Caco-2 (cell line): ENCODE measurements at places on chromosomes 1 and 21. TPM values are rescaled to one million over a fixed set of nuclear protein-coding genes. Genes with fewer than 3 reads are reported as not detected.

Gene LENEP
- 0.50 and 0.53 TPM in 2 replicates for total RNA-seq

Gene KPRP
- total RNA-seq, result not detected in 2 replicates

Gene GBP6
- total RNA-seq, result not detected in 2 replicates

Gene TMPRSS15
- not detected in 2 replicates for total RNA-seq

Gene PLA2G5
- not detected in 2 replicates for total RNA-seq

Gene CD84
- total RNA-seq, result not detected in 2 replicates

Gene LCE1F
- total RNA-seq, result not detected in 2 replicates

Gene KRTAP25-1
- not detected in 2 replicates for total RNA-seq

Gene RNF186
- total RNA-seq, result not detected in 2 replicates

DNA sequence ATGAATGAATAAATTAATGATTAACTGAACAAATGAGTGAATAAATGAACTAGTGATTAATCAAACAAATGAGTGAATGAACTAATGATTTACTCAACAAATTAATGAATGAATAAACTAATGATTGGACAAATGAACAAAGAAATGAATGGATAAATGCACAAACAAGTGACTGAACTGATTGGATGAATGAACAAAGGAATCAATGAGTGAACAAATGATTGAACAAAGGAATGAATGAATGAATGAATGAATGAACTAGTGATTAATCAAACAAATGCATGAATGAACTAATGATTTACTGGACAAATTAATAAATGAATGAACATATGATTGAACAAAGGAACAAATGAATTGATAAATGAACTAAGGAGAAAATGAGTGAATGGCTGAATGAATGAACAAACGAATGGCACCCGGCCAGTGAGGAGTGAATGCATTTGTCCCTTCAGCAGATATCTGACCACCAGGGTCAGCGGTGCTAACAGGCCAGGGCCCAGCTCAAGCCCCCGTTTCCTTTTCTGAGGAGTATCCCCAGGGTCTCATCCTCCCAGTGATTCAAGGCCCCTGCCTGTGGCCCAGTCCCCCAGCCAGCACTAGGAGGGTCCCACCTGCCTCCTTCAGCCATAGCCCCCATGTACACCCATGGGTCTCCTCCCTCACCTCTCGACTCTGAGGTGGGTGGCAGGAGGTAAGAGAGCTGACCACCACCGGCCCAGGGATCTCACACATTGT is 49.9 kb downstream of the WNT9A start:
- no peak for DNase-seq

DNA sequence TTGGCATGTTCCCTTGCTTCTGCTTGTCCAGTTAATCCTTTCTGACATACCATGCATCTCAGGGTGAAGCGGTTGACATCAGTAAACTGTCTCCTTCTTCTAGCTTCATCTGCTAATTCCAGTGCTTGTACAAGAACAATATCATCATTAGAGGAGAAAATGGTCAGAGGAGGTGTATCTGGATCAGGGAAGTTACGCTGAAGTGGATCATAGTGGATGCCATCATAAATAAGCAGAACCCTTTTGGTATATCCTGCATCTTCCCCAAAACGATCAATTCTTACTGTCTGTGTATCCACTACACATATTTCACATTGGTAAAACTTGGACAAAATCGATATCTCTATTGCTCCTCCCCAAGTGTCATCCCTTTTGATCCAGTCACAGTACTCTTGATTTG is 2.0 kb downstream of the YOD1 start:
- no peak for DNase-seq

DNA sequence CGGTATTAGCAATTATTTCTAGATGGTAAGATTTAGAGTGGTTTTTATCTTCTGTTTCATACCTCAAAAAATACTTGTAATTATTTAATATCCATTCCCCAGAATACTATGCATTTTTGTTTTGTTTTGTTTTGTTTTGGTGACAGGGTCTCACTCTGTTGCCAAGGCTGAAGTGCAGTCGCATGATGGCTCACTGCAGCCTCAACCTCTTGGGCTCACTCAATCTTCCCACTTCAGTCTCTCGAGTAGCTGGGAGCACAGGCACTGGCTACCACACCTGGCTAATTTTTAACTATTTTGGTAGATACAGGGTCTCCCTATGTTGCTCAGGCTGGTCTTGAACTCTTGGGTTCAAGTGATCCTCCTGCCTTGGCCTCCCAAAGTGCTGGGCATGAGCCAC is 252.7 kb downstream of the AKT3 start:
- DNase-seq, result no peak

DNA sequence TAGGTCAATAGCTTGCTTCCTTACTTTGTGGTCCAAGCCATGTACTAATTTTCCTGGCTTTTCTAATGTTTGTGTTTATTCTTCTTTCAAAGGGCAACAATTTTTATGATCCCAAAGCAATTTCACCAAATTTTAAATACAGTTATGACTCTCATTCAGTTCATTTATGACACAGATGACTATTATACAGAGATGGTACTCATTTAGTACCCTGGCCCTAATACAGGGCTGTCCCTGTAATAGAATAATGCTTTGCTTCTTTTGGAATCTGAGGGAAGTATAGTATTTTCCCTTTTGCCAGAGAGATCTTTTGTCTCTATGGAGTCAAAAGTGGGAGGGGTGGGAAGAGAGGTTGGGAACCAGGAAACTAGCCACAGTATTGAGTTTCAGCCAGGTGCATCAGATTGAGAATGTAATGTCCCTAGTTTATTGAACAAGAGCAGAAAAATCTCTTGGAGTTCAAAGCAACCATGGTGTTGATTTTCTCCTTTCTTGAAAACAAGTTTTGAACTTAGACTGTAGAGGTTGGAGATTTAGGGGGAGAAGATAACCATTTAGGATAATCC is 20.4 kb downstream of the DENND2D start:
- DNase-seq, result no peak

DNA sequence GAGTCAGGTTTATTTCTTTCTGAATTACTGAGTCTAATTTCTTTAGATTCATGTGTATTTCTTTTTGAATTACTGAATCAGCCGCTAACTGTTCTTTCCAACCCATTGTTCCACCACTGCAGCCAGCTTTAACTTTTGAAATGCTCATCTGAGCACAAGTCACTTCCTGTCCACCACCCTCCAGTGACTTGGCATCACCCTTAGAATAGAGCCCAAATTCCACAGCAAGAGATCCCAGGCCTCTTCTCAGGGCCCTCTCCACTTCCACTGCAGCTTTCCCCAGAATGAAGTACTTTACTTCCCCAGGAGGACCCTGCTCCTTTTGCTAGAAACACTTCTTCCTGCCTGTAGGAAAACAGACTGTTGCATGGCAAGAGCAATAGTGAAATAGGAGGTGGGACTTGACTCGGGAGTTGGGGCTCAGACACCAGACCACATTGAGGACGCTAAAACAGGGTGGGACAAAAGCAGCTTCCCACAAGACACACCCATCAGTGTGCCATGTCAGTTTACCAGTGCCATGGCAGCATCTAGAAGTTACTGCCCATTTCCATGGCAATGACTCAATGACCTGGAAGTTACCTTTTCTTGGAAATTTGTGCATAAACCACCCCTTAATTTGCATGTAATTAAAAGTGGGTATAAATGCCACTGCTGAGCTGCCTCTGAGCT is 56.5 kb upstream of the ADAR start:
- DNase-seq, result no peak

DNA sequence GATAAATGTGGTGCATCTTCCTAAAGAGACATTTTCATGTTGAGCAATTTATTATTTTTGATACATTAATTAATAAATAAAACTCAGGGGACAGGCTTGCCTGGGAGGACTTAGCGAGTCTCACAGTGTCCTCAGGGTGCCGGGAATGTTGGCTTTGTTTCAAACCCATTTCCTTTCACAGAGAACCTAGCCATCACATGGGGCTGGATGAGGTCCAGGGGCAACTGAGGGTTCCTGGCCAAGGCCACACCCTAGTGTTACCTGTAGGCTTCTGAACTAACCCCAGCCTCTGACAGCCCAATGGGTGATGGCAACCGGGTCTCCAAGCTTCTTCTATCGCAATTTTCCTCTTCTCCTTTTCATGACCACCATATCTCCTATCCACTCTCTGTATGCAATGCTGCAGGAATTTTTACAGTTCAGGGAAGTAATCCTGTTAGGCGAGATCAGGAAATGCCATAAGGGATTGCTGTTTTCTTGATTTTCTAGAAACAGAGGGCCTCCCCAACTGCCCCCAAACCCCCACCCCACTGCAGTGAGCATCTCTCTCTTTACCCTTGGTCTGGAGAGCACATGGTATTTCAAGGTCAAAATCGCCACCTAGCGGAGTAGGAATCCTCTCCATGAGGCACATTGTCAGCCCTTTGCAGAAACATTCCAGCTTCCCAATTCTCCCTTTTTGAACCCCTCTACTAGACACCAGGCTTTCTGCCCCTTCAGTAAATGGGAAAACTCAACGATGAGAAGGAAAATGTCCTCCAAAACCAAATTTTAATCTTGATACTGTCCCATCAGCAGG is 22.1 kb upstream of the SMYD3 start:
- DNase-seq, result no peak

DNA sequence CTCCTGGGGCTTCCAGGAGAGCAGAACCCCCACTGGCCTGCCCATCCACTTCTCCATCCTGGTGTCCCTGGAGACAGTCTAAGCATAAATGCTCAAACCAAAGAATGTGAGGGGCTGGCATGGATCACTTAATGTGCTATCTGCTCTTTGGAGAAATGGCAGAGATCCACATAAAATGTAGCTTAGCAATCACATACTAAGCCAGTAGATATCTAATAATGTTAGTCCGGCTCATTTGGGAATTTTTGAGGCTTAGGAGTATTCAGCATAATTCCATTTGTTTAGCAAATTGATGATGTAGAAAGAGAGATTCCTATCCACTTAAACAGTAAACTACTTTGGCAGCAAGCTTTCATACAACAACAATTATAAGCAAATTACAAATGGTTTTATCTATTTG is 90.7 kb downstream of the TENT5C start:
- no peak for DNase-seq

- no peak for DNase-seq
Observed at GRCh38 chr1:18814425-18814824, 45.0 kb downstream of the TAS1R2 start.

DNA sequence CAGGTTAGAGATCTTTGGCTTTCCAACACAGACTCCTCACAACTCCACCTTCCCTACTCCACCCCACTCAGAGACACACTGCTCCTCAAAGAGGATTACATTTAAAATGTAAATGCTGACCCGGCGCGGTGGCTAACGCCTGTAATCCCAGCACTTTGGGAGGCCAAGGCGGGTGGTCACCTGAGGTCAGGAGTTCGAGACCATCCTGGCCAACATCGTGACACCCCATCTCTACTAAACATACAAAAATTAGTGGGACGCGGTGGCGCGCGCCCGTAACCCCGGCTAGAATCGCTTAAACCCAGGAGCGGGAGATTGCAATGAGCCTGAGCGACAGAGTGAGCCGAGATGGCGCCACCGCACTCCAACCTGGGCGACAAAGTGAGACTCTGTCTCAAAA is 1.8 kb upstream of the ANP32E start:
- DNase-seq, result no peak

- DNase-seq, result no peak
Observed at GRCh38 chr1:36807262-36807661, 227.1 kb downstream of the GRIK3 start.

DNA sequence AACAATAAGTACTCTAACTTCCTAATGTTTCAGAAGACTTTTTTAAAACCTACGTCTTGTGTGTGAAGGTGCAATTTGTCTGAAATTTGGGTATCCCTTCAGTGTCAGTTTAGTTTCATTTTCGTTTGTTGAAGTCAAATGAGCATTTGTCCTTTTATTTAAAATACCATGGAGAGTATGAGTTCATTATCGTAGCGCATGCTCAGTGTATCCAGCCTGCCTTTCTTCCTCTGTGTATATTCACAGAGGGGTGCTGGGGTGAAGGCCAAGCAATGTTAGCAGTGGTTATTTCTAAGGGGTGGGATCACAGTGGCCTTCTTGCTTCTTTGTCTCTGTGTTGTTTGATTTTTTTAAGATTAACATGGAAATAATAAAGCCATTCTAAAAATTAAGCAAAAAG is 43.2 kb downstream of the CNN3 start:
- no peak for DNase-seq

DNA sequence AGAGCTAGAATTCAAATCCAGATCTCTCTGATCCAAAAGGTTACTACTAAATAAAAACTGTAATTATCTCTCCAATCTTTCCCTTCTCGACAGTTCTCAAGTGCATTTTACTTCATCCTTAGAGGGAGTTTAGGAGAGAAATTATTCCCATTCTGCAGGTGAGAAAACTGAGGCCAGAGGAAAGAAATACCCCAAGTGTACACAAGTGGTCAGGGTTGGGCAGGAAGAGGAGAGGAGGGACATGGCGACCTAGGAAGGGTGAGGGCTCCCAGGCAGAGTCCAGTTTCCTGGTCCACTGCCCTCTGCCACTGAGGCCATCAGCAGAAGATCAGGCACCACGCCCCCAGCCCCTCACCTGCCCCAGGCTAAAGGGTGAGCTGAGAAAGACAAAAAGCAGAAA is 127.1 kb upstream of the RUNX3 start:
- DNase-seq, result no peak

DNA sequence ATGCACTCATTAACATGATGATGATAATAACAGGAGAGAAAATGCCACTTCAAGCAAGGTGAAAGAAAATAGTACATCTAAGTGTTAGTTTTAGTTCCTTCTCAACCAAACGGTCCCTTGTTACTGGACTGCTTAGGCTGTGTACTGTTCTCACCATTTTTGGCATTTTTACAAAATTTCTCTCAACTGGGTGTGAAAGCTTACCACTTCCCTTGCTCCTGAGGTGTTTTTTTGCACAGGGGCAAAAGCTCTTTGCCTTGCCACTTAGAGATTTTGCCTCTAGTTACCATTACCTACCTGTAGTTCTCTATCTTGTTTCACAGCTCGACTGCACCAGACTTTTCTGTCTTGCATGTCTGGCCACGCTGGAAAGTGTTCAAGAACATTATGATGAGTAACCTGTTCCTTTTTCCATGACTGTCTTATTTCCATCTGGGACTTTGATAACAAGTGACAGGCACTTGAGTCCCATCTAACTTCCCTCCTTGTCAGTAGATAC is 10.7 kb downstream of the NEK7 start:
- DNase-seq, result no peak

DNA sequence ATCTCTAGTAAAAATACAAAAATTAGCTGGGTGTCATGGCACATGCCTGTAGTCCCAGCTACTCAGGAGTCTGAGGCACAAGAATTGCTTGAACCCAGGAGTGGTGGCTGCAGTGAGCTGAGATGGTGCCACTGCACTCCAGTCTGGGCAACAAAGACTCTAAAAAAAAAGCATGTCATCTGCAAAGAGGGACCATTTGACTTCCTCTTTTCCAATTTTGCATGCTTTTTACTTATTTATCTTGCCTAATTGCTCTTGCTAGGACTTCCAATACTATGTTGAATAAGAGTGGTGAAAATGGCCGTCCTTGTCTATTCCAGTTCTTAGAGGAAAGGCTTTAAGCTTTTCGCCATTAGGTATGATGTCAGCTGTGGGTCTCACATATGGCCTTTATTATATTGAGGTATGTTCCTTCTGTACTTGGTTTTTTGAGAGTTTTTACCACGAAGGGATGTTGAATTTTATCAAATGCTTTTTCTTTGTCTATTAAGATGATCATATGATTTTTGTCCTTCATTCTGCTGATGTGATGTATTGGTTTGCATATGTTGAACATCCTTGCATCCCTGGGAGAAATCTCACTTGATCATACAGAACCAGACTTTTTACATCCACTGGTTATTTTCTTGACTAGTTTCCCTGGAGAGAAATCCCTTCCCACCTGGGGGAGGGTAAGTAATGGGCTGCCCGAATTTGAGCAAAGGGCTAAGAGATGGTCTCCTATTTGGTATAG is 17.0 kb upstream of the RAP1GAP start:
- DNase-seq, result no peak
